CD4-positive, alpha-beta T cell (primary cell): ENCODE measurements at places on chromosomes 13 and 19.

GRCh38 chr13:69373747-69374425 is 733.7 kb upstream of the ATXN8OS start:
- DNase-seq = no peak

- no peak for DNase-seq
Observed at GRCh38 chr13:113378825-113379224, 14.9 kb upstream of the GRTP1 start.

GRCh38 chr13:43238341-43239083 is 215.1 kb downstream of the DNAJC15 start:
- no peak for DNase-seq

DNA sequence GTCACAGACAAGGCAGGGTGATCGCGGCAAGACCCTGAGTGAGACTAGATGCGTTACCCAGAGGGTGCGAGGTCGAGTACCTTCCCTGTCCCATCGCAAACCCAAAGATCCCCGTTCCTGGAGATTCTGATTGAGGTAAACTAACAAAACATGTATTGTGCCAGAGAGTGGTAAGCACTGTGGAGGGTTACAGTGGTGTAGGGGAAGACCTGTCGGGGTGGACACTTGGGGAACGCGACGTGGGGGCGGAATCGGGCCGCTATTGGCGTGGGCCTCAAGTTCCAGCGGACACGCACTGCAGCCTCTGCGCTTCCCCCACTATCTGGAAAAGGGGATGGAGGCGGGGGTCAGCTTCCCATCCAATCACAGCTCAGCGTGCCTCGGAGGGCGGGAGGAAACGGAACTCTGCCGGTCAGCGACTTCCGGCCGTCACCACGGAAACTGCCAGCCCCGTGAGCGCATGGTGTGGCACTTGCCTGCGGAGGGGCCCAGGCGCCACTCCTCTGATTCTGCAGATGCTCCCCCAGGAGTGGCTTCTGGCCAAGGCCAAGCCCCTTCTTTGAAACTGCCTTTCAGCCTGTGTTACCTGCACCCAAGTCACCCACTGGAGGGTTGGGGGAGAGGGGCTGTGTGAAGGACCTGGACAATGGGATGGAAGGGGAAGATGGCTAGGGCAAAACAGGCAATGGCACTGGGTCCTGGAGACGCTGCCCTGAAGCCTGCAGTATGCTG is 1.0 kb upstream of the UBE2M start:
- peak; percentile 75 for DNase-seq

DNA sequence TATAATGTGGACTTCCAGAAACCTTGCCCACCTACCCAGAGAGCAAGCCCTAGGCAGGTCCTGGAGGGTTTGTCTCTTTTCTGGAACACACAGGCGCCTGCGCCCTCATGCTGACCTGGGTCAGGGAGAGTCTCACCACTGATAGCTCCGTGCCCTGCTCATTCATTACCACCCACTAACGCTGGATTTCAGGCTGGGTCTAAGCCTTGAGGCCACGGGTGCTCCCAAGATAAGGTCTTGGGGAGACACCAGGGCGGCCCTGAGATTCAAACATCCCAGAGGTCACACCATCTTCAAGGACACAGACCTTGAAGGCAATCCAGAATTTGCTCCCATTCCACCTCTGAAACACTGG is 5.1 kb downstream of the S1PR2 start:
- no peak for DNase-seq

DNA sequence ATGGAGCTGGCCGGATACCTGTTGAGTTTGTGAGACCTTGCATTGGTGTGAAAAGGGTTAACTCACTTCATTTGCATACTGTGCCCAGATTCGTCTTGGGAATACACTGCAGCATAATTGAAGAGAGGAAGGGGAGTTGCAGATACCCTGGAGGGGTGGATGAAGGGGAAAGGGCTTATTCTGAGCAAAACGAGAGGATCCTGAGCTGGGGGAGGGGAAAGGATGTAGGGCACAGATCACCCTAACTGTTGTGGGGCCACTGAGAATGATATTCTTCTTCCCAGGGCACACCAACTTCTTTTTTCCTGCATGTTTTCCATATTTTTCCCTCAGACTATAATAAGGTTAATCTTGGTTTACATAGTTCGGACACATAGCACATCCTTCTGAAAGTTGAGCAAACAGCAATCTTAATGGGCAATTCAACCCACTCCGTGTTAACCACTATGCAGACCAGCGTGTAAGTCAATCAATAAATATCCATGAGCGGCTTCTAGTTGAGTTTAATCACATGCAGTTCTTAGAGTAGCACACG is 11.7 kb upstream of the PTPRS start:
- no peak for DNase-seq

- peak; percentile 73 for DNase-seq
Observed at GRCh38 chr13:46321494-46322225, 65.4 kb downstream of the RUBCNL start.

- no peak for DNase-seq
Observed at GRCh38 chr19:10211061-10211460, 16.3 kb upstream of the DNMT1 start.

- DNase-seq = no peak
Observed at GRCh38 chr13:97276862-97277269, 54.7 kb downstream of the MBNL2 start.

- no peak for DNase-seq
Observed at GRCh38 chr13:97255515-97256021, 33.4 kb downstream of the MBNL2 start.

DNA sequence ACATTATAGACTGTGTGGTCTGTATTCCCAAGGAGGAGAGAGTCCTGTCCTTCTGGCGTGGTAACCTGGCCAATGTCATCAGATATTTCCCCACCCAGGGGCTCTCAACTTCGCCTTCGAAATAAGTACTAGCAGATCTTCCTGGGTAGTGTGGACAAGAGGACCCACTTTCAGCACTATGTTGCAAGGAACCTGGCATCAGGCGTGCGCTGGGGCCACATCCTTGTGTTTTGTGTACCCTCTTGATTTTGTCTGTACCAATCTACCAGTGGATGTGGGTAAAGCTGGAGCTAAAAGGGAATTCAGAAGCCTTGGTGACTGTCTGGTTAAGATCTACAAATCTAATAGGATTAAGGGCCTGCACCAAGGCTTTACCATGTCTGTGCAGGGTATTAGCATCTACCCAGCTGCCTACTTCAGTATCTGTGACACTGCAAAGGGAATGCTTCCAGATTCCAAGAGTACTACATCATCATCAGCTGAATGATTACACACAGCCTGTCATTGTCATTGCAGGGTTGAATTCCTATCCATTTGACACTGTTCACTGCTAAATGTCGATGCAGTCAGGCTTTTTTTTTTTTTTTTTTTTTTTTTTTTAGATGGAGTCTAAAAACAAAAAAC is 148.0 kb downstream of the PRR20E start:
- no peak for DNase-seq

DNA sequence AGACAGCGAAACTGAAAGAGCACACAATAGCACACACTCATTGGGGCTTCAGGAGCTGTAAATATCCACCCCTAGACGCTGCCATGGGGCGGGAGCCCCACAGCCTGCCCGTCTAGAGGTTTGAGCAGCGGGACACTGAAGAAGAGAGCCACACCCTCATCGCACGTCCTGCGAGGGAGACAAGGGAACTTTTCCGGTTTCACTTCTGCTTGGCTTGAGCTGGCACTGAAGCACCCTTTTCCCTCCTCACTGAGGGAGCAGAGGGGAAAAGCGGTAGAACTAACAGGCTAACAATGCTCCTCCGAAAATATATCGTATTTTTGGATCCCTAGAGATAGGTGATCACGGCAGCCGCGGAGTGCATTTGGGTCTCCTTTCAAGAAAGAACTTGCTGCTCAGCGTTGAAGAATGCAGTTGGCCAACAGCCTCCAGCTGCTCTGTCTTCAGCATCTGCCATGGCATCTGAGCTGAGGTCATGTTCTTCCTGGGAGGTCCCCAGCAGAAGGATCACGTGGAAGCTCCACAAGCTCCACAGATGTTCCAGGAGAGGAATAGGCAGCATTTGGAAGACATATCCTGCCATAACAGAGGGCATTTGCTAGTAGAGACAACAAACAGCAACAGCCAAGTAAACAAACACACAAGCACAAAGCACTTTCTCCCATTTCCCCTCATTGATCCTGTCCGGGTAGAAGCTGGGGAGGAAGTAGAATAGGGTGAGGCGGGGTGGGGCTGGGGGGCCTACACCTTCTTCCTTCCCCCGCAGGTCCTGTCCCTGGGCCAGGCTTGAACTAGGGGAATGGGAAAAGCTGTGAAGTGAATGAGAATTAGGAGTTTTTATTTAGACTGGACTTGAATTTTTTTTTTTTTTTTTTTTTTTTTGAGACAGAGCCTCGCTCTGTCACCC is 44.8 kb upstream of the ALOX5AP start:
- peak; percentile 27 for DNase-seq

GRCh38 chr13:36453516-36453915 is 21.2 kb downstream of the CCNA1 start:
- DNase-seq = no peak

- DNase-seq = no peak
Observed at GRCh38 chr13:110500341-110500740, 61.2 kb downstream of the RAB20 start.

DNA sequence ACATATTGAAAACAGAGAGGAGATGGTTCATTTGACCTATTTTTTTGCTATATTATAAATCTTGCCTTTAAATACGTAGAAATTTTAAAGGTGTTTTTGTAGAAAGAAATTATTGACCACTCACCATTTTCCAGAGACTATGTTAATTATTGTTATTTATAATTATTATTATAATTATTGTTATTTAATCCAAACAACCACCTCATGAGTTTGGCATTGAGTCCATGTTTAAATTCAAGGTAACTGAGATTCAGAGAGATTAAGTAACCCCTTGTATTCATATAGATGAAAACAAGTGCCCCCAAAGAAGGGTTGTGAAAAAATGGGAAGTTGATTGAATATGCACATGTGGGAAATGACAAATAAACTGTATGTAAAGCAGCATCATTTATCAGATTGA is 692.5 kb upstream of the MIR17HG start:
- no peak for DNase-seq

DNA sequence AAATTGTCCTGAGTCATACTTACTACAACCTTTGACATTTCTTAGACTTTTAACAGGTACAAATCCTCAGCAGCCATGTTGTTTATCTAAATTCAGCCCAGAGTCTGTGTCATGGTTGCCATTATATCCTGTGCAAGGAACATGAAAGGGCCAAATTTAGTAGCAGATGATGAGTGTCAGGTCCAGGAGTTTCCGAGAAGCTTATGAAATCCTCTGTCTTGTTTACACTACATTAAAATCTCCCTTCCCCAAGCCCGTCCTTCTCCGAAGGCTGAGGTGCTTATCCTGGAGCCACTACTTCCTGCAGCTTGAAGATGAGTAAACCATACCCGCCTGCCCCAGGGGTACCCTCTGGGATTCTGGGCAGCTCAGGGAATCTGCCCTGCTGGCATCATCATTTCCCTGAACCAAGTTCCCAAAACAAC is 102.6 kb upstream of the SERP2 start:
- no peak for DNase-seq
